ENCODE measurements at places on chromosomes 2 and 18.

- DNase-seq: no peak
Measured at GRCh38 chr2:220215785-220216184, 588.4 kb downstream of the SLC4A3 start.

DNA sequence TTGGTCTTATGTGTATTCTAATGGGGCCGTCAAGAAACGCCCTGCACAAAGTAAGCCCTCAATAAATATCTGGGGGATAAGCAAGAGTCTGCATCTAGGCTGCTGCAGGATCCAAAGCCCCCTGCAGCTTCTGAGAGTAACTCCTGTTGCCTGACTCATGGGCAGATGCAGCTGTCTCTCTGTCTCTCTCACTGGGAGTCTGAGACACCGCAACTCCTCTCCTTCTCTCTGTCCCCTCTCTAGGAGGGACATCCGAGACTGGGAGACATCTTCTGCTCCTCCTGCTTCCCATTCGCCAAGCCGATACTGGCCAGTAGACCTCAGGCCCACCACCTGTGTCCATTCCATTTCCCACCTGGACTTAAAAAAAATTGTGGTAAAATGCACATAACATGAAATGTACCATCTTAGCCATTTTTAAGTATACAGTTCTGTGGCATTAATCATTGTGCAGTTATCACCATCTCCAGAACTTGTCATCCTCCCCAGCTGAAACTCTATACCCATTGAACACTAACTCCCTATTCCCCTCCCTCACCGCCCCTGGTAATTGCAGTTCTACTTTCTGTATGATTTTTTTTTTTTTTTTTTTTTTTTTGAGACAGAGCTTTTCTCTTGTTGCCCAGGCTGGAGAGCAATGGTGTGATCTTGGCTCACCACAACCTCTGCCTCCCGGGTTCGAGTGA is 20.1 kb downstream of the DYSF start:
- DNase-seq: no peak

- no peak for DNase-seq
Measured at GRCh38 chr2:202344178-202344577, 31.9 kb upstream of the BMPR2 start.

GRCh38 chr2:138421971-138422335 is 79.6 kb upstream of the SPOPL start:
- no peak for DNase-seq

GRCh38 chr2:105183555-105184323 is 57.8 kb upstream of the GPR45 start:
- DNase-seq: no peak

DNA sequence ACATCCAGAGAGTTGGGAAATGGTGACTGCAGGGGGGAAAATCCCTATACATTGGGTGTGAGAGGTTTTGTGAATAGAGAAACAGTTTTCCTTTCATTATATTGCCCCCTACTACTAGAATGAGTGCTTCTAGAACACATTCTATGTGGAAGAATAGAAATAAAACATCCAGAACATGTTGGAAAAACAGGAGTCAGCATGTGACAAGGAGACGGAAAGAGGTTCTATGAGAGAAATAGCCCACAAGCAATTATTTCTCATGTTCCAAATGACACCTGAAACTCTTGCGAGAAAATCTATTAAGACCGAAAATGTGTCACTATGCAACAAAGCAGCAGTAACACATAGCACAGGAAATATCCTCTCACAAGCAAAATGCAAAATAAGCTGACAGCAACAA is 202.7 kb upstream of the SPOPL start:
- DNase-seq: no peak

GRCh38 chr2:84902526-84902925 is 2.9 kb upstream of the TMSB10 start:
- no peak for DNase-seq

DNA sequence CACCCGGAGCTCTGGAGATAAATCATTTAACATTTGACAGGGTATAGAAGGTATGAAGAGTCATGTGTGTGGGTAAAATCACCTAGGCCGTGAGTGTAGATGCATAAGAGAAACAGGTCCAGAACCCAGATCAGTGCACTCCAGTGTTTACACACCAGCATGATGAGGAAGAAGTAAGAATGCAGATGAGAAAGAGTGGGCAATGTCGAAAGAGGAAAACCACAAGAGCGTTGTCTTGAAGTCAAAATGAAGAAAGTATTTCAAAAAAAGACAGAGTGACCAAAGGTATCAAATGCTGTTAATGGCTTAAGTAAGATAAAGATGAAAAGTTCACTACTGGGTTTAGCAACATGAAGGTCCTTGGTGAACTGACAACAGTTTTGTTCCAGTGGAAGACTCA is 32.0 kb upstream of the PLB1 start:
- peak; percentile 30 for DNase-seq

DNA sequence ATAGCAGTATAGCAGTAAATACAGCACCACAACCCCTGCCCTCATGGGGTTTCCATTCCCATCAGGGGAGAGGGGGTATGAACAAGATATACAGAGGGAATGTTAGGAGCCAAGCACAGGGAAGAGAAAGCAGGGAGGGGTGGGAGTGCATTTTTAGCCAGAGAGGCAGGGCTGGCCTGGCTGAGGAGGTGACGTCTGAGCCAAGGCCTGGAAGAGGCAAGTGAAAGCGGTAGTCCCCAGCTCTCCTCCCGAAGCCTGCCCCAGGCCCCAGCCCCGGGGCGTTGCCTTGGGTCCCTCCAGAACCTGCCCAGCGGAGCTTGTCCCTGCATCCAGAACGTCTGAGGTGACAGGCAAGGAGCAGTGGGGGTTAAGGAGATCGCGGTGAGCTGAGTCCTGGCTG is 45.1 kb upstream of the FOSL2 start:
- no peak for DNase-seq
